ENCODE measurements at places on chromosomes 6 and 20.

- no peak for DNase-seq
Measured at GRCh38 chr20:20797521-20798310, 85.3 kb upstream of the RALGAPA2 start.

- DNase-seq, result no peak
Measured at GRCh38 chr6:110636781-110637180, 160.4 kb upstream of the SLC22A16 start.

GRCh38 chr20:64110411-64111068, 3.2 kb upstream of the NPBWR2 start:
- no peak for DNase-seq

GRCh38 chr6:131995917-131996316, 44.7 kb upstream of the CCN2 start:
- DNase-seq, result no peak

- peak; percentile 16 for DNase-seq
Measured at GRCh38 chr6:114108119-114109002, 137.4 kb upstream of the HDAC2 start.

DNA sequence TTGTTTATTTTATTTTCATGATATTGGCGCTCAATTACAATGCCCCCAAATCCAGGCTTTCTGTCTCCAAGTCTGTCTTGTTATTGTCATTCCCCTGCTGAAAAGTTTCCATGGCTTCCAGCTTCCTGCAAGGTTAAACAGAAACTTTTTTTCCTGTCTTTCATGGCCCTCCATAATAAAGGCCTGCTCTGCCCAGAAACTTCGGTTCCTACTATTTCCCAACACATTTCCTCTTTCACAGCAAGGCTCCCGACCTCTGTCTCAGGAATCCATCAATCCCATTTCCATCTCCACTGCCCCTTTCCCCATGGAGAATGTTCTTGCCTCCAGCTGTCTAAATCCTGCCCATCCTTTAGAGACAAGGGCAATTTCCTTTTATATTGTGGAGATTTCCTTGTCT, 365.2 kb upstream of the JARID2 start:
- no peak for DNase-seq

- DNase-seq, result no peak
Measured at GRCh38 chr20:25286917-25287316, 39.0 kb downstream of the PYGB start.

- DNase-seq, result no peak
Measured at GRCh38 chr6:152127432-152128165, 320.1 kb downstream of the ESR1 start.

DNA sequence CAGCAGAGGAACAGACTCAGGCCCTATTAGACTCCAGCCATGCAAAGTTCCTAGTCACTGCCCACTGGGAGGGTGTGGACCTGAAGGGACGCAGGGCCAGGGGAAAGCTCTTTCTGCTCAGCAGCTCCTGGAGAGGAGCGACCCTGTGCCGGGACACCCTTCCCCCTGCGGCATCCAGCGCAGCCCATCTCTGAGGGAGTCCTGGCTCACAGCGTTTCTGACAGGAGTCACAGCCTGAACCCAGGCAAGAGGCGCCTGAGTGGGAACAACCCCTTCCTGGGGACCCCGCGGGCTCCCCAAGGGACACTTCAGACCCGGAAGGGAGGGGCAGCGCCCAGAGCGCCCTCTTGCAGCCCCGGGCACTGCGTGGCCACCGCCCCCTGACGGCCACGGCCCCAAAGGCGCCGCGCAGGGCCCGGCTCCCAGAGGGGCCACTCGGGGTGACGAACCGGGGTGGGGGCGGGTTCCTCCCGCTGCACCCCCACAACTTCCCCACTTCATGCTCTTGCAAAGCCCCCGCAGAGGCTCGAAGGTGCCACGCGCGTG, 862 bp downstream of the UCKL1 start:
- peak; percentile 11 for DNase-seq

- no peak for DNase-seq
Measured at GRCh38 chr6:152026291-152026690, 218.8 kb downstream of the ESR1 start.

DNA sequence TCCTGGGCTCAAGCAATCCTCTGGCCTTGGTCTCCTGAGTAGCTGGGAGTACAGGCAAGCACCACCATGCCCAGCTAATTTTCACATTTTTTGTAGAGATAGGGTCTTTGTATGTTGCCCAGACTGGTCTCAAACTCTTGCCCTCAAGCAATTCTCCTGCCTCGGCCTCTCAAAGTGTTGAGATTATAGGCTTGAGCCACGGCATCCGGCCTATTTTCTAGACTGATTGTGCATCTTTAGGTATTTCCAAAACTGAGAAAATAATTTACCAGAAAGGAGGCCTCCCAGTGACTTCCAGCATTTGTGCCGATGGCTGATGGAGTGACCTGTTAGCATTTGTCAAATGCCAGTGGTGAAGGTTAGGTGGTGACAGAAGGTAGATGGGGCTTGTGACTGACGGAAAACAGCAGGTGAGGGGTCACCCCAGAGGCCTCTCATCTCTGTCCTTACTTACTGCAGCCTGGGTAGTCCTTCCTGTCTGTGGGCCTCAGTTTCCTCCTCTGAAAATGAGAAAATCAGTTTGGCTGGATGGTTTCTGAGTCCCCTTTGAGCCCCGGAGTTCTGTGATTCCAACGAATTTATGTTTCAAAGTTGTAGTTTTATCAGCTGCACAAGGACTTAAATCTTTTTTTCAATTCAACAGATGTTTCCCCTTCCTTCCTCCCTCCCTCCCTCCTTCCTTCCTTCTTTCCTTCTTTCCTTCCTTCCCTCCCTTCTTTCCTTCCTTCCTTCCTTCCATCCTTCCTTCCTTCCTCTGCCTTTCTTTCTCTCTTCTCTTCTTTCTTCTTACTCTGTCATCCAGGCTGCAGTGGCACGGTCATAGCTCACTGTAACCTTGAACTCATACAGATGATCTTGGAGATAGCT, 53.5 kb downstream of the TGM2 start:
- DNase-seq, result no peak

- DNase-seq, result no peak
Measured at GRCh38 chr6:1463275-1463674, 73.9 kb downstream of the FOXF2 start.

DNA sequence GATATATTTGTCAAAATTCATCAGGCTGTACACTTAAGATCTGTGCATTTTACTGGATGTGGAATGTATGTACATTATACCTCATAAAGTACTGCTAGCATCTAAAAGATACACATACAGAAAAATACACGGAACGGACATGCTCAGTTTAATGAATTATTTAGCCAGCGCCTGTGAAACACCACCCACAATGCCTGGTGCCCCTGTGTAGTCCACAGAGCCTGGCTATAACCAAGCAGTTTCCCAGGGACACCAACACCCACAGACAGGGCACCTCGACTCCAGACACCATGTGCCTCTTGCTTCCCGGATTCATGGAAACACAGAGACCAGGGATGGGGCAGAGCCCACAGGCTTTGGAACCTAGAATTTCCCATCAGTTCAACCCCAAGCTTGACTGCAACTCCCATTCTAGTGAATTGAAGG, 17.4 kb upstream of the ARMC12 start:
- no peak for DNase-seq

DNA sequence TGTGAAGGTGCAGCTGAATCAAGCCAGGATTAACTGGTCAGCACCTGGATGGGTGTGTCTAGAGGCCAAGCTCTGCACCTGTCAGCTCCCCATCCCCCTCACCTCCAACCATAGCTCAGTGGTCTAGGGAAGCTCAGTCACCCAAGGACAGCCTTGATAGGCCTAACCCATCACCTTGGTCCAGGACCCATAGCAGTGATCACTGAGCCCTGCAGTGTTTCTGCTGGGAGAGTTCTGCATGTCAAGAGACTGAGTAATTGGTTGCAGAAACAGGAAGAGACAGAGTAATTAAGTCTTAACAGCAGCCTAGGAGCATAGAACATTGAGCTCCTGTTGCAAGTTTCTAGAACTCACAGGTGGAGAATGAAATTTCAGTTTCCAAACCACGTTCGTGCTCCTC, 18.7 kb upstream of the RALGAPB start:
- no peak for DNase-seq

- DNase-seq, result no peak
Measured at GRCh38 chr6:52994839-52995088, 320 bp downstream of the GSTA4 start.

DNA sequence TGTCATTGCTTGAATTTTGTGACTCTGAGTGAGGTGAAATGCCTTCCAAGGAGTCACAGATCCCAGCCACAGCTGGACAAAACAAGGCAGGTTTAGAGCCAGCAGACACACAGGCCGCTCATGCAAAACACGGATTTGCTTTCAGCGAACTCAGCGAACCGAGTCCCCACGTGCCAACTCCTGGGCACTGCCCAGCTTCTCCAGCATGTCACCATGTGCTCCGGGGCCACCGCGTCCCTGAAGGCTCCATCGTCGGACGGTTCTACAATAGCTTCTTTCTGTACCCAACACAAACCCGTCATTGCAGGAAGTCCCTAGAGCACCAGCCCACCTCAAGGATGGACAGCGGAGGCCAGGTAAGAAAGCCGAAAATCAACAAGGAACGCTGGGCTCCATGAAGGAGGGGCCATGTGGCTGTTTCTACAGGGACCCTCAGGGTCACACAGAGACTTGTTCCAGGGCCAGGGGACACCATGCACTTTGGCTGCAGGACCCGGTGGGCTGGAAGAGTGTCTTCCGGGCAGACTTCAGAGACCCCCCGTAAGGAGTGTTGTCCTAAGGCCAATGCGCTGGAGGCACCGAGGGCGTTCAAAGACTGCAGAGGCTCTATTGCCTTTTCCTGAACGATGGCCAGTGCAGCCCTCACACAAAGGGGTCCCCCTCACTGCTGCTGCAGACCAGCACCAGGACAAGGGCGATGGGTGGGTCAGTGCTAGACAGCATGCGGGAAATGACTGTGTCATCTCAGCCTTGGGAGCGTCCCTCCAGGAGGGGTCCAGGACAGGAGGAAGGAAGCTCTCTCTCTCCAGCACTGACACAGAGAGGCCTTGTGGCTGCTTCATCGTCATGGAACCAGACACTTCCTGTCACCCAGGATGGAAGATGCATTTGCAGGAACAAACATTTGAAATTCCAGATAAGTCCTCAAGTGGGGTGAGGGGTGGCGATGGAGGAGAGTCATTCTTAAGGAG, 19.8 kb downstream of the DACT2 start:
- DNase-seq, result no peak

DNA sequence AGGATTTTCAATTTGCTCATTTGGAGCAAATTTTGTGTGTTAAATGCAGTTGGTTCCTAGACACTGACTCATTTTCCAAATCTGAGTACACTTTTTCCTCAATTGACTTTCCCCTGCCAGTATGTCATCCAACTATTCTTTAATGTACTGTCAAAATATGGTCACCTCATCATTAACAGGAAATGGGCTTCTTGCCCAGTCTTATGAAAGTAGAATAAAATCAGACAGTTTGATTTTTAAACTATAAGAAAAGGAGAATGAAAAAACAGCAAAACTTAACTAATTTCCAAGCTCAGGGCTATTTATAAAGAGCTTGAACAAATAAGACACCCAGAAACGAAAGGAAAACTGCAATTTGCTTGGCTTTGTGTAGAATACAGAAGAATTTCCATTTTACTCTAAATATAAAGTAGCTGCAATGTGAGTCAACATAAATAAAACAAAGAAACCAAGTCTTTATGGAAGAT, 43.7 kb upstream of the RAB23 start:
- DNase-seq, result no peak

DNA sequence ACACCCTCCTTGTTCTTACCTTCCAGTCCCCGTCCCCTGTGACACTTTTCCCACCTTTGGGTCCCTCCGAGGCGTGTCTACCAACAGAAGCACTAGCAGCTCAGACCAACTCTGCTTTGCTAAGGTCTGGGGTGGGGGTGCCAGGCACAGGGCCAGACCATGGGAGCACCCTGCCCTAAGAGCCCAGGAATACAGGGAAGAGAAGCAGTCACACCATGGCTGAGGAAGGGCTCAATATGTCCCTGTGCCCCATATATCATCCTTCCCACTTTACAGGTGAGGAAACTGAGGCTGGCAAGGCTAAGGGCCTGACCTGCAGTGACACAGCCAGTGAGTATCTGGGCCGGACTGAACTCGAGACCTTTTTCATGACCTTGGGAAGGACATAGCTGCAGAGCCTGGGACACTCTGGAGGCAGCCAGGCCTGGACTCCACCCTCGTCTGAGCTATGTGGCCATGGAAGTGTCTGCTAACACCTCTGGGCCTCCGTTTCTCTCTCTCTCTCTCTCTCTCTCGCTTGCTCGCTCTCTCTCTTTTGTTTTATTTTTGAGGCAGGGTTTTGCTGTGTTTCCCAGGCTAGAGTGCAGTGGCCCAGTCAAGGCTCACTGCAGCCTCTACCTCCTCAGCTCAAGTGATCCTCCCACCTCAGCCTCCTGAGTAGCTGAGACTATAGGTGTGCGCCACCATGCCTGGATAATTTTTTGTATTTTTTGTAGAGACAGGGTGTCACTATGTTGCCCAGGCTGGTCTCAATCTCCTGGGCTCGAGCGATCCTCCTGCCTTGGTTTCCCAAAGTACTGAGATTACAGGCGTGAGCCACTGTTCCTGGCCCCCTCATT, 156.7 kb downstream of the GRM4 start:
- DNase-seq, result no peak

DNA sequence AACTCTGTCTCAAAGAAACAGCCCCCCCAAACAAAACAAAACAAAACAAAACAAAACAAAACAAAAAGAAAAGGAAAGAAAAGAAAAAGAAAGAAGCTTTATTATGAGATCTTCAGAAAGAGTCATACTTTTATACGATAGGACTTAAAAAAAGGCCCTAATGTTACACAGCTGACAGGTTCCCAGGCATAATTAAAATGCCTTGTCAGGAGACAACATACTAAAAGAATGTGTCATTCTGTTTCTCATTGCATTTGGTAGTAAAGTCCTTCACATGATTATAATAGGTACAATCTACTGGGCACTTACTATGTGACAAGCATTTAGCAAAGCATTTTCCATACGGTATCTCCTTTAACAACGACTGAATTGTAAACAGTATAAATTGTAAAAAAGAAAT, 36.4 kb upstream of the RPN2 start:
- no peak for DNase-seq

DNA sequence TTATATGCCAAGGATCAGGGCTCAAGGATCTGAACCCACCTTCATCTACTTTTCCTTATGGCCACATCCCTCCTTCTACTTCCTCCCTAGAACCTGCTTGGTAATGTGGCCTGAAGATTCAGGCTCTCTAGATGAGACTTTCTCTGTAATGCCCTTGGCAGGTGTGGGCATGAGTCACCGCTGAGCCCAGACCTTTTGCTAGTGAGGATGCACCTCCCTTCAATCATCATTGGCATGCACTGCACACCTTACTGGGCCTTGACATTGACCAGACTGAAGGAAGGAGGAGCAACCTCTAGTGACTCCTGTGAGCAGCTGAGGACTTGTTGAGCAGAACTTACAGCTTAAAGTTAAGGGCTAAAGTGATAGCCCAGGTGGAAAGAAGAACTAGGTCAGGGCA, 405.3 kb downstream of the MAFB start:
- DNase-seq, result no peak

DNA sequence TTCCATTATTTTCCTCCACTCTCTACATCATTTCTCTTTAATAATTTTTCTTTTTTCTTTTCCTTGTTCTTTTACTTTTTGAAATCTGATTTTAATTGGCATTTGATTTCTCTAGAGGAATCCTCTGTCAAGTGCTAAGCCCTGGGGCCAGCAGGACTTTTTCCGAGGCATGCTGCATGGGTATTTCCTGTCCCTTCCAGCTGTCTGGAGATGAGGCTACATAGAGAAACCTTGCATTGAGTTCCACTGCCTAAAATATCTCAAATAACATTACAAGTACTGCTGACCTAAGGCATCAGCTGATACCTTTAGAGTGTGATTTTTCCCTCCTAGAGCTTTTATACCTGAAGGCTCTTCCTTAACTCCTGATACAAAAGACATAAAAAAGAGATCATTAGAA, 6.2 kb downstream of the RNF217 start:
- DNase-seq, result no peak
